ENCODE measurements at places on chromosomes 12 and 14. TPM values are rescaled to one million over a fixed set of nuclear protein-coding genes. Genes with fewer than 3 reads are reported as not detected.

Gene FOXN3
- 34.9 TPM for total RNA-seq

Gene MYH6
- 0.05 TPM for total RNA-seq

Gene PIANP
- total RNA-seq, result not detected

Gene RHOJ
- 20.3 TPM for total RNA-seq

Gene CHURC1
- 52.3 TPM for total RNA-seq

Data from mammary microvascular endothelial cell (primary cell).